Type B pancreatic cell (in vitro differentiated cells): ENCODE measurements at places on chromosomes 16 and 17.

DNA sequence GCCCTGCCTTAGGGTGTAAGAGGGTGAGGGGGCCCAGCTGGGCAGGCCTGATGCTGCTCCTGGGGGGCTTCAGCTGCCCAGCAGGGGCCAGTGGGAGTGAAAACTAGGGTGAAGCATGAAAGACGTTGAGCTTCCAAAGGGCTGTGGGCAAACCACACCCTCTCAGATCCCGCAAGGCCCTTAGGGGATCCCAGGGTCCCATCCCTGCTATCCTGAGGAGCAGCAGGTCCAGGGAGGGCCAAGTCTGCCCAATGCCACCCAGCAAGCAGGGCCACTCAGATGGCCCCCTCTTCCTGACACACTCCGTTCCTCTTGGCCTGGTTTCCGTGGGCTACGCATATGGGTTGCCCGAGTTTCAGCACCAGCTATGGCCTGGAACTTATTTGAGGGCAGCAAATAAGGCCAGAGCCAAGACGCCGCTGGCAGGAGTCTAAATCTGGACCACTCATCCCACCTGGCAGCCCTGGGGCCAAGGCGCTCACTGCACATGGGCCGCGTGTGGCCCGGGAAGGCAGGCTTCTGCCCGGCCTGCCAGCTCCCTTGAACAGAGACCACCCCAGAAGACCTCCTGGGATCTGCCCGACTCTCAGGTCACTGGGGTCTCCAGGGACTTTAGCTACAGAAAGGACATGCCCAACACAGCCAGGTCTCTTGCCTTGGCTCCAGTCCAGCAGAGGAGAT is 4.2 kb downstream of the ATP2A3 start:
- no peaks in the 10 kb centered on the region for H3K36me3 ChIP-seq
- peak overlapping the region; percentile 61 for H3K4me3 ChIP-seq
- peaks cover 27% of the 10 kb centered on the region for H3K4me1 ChIP-seq
- H3K27me3 ChIP-seq: peaks cover 39% of the 10 kb centered on the region
- H3K27ac ChIP-seq: peak overlapping the region; percentile 69

DNA sequence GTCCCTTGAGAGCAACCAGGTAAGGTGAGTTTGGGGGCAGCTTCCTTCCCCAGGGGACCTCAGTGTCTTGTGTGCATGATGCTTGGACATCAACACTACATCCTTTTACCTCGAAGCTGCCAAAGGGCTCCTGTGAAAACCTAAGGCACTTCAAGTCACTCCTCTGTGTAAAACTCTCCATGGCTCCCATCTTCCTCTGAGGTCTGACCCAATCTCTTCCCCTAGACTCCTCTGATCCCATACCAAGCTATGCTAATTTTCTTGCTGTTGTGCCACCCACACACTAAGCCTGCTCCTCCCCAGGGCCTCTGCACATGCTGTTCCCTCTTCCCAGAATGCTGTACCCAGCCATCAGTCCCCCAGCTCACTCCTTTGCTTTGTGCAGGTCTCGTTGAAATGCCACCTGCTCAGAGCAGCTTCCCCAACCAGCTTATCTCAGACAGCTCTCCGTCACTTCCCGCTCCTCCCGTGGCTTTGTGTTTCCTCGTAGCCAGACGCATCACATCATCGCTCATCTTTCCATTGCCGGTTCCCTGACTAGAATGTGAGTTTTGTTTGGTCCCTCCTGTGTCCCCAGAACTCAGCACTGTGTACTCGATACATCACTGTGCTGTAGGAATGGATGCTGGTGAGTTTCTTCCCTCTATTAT is 78.4 kb downstream of the CNGB1 start:
- H3K4me1 ChIP-seq: peaks cover 29% of the 10 kb centered on the region
- DNase-seq: no peak
- H3K27ac ChIP-seq: peak overlapping the region; percentile 56
- no peaks in the 10 kb centered on the region for H3K36me3 ChIP-seq
- H3K4me3 ChIP-seq: no peak overlapping the region

DNA sequence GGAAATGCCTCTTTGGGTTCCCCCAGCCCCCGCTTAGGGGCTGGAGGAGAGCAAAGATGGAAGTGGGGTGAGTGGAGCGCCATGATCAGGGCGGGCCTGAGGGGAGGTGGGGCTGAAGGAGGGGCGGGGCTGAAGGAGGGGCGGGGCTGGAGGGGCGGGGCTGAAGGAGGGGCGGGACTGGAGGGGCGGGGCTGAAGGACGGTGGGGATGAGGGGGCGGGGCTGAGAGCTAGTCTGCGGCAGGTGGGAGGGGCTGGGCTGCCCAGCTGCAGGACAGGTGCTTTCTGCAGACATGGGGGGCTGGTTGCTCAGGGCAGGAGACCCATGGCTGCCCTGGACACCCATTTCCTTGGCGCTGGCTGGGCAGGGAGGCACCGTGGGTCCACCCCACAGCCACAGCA is 39.1 kb upstream of the PABPN1L start:
- no peaks in the 10 kb centered on the region for H3K27me3 ChIP-seq
- H3K4me3 ChIP-seq: no peak overlapping the region
- H3K36me3 ChIP-seq: no peaks in the 10 kb centered on the region
- no peak overlapping the region for H3K27ac ChIP-seq

DNA sequence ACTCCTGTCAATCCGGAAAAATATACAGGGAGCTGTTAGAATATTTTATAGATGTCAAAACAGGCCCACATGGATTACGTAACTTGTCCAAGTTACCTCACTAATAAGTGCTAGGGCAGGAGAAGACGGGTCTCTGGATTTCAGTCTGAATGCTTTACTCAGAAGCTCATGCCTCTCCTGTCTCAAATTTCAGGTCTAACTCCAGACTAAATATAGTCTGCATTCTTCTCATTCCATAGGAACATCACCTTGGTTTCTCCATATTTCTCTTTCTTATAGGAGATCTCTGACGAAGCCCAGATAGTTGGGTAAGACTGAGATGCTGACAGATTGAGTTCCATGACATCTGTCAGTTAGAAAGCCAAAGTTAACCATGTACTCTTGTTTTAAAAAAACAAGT is 174.2 kb downstream of the STX8 start:
- H3K36me3 ChIP-seq: peaks cover 7% of the 10 kb centered on the region
- H3K4me1 ChIP-seq: no peaks in the 10 kb centered on the region
- H3K4me3 ChIP-seq: no peak overlapping the region
- H3K27me3 ChIP-seq: no peaks in the 10 kb centered on the region

- H3K27me3 ChIP-seq: no peaks in the 10 kb centered on the region
- no peak for DNase-seq
- no peak overlapping the region for H3K27ac ChIP-seq
These were observed 16.0 kb downstream of the TRIM25 start for GRCh38 chr17:56897646-56898424.

DNA sequence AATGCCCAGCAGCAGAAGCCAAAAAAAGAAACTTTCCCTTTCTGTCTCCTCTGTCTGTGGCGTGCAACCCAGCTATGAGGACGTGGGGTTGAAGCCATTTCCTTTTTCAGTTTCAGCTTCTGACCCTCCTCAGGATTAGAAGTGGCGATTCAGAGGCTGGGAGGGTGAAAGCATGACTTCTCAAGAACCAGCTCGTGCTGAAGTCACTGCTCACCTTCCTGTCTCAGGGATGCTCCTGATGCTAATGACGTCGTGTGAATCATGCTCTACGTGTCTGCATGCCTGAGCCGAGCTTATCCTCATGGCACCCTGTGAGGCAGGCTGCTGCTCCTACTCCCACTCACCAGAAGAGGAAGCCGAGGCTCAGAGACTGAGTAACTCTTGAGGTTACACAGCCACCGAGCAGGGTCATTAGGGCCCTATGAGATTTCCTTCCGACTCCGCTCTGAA is 5.7 kb upstream of the LPO start:
- H3K36me3 ChIP-seq: no peaks in the 10 kb centered on the region
- peaks cover 89% of the 10 kb centered on the region for H3K27me3 ChIP-seq
- DNase-seq: no peak
- no peak overlapping the region for H3K4me3 ChIP-seq
- no peak overlapping the region for H3K27ac ChIP-seq

DNA sequence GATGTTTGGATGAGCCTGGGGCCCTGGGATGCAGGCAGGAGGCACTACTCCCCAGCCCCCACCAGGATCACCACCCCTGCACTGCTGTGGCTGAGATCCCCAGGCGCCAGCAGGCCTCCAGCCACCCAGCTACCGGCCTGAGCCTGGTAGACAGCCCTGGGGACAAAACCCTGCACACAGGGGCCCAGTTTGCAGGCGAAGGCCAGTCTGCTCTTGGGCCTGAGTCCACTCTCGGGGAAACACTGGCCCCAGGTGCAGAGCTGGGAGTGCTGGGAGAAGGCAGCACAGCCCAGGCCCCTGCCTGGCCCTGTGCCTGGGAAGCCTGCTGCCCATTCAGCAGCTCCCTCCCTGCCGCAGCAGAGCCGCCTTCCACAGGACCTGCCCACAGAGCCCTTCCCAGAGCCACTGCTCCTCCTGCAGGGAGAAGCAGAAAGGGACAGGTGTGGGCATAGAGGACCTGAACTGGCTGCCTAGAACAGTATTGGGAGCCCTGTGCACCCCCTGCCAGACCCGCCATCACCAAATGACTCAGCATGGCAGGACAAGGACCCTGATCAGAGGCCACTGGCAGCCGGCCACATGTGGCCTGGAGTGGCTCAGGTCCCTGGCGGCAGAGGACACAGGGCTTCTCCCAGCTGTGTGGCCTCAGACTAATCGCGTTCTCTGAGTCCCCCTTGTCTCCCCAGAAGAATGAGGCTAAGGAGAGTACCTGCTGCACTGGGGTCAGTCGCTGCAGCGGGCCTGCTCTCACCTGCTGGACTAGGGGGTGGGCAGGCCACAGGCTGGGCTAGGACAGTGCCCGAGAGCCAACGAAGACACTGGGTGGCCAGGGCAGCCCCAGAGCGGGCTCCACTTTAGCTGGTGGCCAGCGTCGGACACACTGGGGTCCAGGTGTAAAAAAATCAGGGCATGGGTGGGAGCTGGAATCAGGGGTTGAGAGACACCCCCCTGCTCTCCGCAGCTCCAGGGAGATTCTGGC is 10.7 kb downstream of the MSRB1 start:
- H3K4me1 ChIP-seq: peaks cover 4% of the 10 kb centered on the region
- H3K27ac ChIP-seq: no peak overlapping the region
- peaks cover 5% of the 10 kb centered on the region for H3K27me3 ChIP-seq
- H3K36me3 ChIP-seq: no peaks in the 10 kb centered on the region

DNA sequence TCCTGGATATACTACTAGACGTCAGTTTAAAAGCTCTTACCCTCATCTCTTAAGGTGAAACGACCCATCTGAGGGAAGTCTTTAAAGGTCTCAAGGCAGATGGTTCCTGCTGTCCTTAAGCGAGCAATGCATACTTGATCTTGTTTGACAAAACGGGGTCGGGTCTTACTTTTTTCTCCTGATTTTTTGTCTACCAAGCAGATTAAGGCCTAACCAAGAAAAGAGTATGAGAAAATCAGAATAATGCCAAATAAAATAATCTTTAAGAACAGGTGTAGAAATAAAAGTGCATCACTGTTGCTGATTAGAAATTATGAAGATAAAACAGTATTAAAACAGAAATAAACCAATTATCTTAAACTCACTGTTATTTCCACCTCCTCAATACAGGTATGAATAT is 24.4 kb upstream of the RSL1D1 start:
- H3K36me3 ChIP-seq: peaks cover 20% of the 10 kb centered on the region
- no peak overlapping the region for H3K27ac ChIP-seq
- no peaks in the 10 kb centered on the region for H3K27me3 ChIP-seq
- peaks cover 7% of the 10 kb centered on the region for H3K4me1 ChIP-seq
- H3K4me3 ChIP-seq: no peak overlapping the region
- DNase-seq: no peak

GRCh38 chr16:83799336-83799735 is 8.4 kb upstream of the HSBP1 start:
- H3K4me1 ChIP-seq: peaks cover 23% of the 10 kb centered on the region
- peaks cover 3% of the 10 kb centered on the region for H3K27me3 ChIP-seq
- no peaks in the 10 kb centered on the region for H3K36me3 ChIP-seq
